ENCODE measurements at places on chromosomes 3 and 15.

- DNase-seq: no peak
Observed at GRCh38 chr15:31503758-31504461, 177.3 kb downstream of the KLF13 start.

DNA sequence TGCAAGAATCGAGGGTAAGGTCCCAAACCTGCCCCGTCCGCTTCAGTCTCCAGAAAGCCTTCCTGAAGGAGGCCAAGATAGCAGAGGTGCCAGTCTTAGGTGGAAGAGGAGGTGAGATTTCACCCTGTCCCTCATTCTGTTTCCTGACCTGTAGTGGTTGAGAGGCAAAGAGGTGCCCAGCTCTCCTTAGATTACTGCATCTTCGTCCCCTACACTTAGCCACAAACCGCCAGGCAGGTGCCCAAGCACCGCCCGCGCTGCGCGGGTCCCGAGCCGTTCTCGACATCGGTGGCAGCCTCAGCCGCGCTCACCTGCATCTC lies 23.8 kb upstream of the POLG start:
- no peak for DNase-seq

DNA sequence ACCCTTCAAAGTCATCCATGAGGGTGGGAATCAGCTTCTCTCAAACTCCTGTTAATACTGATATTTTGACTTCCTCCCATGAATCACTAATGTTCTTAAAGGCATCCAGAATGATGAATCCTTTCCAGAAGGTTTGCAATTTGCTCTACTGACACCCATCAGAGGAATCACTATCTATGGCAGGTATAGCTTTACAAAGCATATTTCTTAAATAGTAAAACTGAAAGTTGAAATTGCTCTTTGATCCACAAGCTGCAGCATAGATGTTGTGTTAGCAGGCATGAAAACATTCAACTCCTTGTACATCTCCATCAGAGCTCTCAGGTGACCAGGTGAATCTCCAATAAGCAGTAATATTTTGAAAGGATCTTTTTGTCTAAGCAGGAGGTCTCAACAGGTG lies 66.3 kb downstream of the B3GNT5 start:
- DNase-seq: no peak

GRCh38 chr3:131326307-131326706 lies 55.3 kb upstream of the NUDT16 start:
- no peak for DNase-seq

- no peak for DNase-seq
Observed at GRCh38 chr3:185058796-185059195, 94.1 kb downstream of the C3orf70 start.

GRCh38 chr15:46556559-46557379 lies 921.9 kb downstream of the SQOR start:
- no peak for DNase-seq
